CD14-positive monocyte (primary cell): ENCODE measurements at places on chromosomes 3 and 15. TPM values are rescaled to one million over a fixed set of nuclear protein-coding genes. Genes with fewer than 3 reads are reported as not detected.

The ANKRD34C gene
- polyA plus RNA-seq = not detected

The STAB1 gene
- 3.8 TPM for polyA plus RNA-seq

The MYLK gene
- polyA plus RNA-seq = 0.23 and 0.35 TPM in 2 replicates

The MON1A gene
- 5.4 and 9.5 TPM in 2 replicates for polyA plus RNA-seq

The SATB1 gene
- polyA plus RNA-seq = 6.9 TPM

The GOLGA6B gene
- not detected for polyA plus RNA-seq

The GOLGA8H gene
- not detected for polyA plus RNA-seq

The ARGFX gene
- not detected for polyA plus RNA-seq

The CLDN1 gene
- not detected for polyA plus RNA-seq

The PLD1 gene
- polyA plus RNA-seq = 5.1 TPM
